ENCODE measurements at places on chromosomes 16 and 17.

- no peak for DNase-seq
These were observed 14.6 kb downstream of the SCIMP start for GRCh38 chr17:5220074-5220473.

DNA sequence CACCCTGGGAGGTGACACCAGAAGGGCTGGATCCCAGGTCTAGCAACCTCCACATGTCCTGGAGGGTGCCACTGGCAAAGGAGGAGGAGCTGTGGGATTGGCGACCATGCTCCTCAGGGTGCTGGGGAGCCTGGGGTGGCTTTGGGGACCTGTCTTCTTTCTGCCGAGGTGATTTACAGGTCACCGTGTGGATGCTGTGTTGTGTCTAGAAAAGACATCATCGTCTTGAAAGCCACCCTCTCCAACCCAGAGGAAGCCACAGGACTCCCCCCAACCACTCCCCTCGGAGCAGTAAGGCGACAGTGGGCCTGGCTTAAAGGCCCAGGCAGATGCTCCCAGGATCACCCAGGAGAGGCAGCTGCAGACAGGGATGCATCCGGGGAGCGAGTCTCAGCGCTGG is 29.7 kb upstream of the FASN start:
- no peak for DNase-seq

DNA sequence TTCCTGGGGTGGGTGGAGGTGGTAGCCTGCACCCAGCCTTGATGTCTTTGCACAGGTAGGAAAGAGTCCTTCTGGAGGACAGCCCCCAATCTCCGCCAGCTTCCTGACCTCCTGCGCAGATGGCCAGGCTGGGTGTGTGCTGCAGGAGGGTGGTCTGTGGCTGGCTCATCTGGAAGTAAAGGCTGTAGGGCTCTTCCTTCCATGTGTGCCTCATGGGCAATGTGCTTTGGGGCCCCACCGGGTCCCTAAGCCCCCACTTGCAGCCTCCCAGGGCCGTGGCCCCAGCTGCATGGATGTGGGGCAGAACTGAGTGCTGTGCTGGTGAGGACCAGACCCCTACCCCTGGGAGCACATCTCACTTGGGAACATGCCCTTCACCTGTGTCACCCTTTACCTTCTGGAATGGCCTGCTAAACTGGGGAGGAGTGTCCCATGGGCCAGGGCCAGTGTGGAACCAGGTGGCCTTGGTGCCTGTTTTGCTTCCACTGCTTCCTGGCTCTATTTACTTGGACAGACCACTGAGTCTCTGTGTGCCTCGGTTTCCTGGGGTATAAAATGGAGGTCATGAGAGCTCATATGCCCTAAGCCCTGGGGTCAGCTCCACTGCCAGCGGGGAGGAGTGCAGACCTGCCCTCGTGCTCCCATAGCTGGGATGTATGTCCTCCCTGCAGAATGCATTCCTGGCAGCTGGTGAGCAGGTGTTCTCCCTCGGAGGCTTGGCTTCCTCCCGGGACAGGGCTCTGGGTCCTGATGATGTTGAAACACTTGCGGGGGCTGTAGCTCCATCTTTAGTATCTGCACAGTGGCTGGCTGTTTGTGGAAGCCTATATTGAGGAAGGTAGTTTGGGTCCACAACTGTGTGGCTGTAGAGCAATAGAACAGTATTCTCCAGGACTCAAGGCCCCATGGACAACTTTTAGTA is 18.0 kb downstream of the MPRIP start:
- DNase-seq: no peak

- no peak for DNase-seq
These were observed 42.7 kb downstream of the MPRIP start for GRCh38 chr17:17084941-17085340.

- no peak for DNase-seq
These were observed at the start of gene TNFRSF13B for GRCh38 chr17:16971458-16972338. Gene TNFRSF13B (minus strand): TSS chr17:16972118. CDS start chr17:16972075, 43 bp downstream.
